ENCODE measurements at places on chromosomes 7 and 10.

GRCh38 chr10:33676606-33677339, 342.3 kb upstream of the NRP1 start:
- DNase-seq = no peak

DNA sequence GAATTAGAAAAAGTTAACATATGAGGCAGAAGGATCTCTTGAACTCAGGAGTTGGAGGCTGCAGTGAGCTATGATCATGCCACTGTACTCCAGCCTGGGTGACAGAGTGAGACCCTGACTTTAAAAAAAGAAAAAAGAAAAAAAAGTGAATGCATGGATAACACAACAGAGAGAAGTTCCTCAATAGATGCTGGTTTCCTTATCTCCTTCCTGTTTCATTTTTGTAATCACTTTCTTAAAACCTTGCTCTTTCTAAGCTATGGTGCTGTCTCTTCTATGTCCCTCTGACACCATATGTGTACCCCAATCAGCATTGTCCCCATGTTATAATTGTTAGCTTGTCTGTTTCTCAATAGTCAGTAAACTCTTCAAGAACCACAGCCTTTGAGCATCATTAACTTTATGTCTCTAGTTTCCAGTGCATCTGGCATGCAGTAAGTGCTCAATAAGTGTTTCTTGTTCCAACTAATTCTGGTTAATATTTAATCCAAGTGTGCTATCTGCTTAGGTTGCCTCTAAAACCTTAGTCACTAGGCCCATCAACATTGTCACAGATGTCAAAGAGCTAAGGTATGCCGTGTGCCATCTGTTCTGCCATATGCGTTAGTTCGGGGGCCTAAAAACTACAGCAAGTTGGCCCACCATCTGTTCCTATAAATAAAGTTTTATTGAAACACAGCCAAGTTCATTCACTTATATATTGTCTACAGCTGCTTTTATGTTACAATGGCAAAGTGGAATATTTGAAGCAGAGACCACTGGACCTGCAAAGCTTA, 36.2 kb downstream of the MPP7 start:
- DNase-seq = no peak

DNA sequence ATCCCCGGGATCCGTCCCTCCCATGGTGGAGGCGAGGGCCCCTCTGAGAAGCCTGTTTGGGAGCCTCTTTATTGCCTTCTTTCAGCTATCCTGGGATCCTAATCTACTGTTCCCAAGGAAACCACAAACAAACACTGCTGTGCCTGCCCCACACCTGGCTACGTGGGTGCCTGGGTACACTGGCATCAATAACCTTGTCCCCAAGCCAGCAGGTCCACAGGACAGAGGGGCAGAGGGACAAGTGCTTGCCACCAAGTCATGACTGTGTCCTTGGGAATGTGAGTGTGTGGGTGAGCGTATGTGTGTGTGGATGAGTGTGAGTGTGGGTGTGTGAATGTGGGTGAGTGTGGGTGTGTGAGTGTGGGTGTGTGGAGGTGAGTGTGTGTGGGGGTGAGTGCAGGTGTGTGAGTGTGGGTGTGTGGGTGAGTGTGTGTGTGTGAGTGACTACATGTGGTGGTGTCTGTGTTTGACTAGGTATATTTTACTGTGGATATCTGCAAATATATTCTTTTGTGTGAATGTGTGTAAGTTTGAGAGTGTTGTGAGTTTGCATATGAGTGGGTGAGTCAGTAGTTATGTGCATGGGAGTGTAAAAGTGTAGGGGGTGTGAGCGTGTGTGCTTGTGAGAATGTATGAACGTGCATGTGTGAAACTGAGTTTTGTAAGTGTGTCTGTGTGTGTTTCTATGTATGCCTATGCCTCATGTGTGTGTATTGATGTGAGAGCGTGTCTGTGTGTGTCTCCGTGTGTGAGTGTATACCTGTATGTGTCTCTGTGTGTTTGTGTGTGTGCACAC, 96.1 kb downstream of the TNS3 start:
- no peak for DNase-seq

GRCh38 chr10:131635564-131636015, 265.2 kb upstream of the PPP2R2D start:
- DNase-seq = no peak

DNA sequence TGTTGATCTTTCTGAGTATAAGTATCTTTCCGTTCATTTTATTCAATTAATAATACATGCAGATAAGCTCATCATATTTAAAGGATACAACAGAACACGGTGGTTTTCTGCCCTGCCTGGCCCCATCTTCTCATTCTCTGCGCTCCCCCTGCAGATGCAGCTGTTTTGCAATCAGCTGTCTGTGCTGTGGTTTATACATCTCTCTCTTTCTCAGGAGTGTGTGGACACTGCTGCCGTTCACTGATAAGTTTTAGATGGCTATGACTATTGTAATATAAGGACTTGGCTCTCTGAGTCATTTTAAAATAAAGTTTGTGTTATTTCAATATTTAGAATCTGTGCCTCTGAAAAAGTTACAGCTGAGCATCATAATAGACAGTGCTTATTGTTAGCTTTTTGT, 54.5 kb downstream of the CUL1 start:
- no peak for DNase-seq

- no peak for DNase-seq
Observed at GRCh38 chr10:114174695-114175188, 739 bp upstream of the CCDC186 start.

GRCh38 chr7:93202594-93203250, 23.5 kb downstream of the HEPACAM2 start:
- DNase-seq = no peak

DNA sequence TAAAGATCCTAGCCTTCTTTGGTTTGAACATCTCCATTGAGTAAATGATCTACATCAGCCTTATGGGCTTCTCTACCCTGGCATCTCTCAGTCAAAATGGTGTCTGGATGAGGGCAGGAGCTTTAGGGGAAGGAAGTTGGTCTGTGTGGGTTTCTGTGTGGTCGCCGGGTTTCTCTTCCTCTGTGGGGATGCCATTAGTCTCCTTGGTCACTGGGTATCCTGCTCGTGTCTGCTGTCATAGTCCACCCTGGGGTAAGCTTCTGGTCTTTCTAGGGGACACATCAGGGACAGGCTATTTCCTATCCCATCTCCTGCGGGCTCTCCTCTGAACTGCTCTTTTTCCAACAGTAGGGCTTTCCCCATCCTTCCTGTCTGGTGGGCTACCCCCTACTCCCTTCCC, 150.3 kb upstream of the NPY start:
- no peak for DNase-seq

DNA sequence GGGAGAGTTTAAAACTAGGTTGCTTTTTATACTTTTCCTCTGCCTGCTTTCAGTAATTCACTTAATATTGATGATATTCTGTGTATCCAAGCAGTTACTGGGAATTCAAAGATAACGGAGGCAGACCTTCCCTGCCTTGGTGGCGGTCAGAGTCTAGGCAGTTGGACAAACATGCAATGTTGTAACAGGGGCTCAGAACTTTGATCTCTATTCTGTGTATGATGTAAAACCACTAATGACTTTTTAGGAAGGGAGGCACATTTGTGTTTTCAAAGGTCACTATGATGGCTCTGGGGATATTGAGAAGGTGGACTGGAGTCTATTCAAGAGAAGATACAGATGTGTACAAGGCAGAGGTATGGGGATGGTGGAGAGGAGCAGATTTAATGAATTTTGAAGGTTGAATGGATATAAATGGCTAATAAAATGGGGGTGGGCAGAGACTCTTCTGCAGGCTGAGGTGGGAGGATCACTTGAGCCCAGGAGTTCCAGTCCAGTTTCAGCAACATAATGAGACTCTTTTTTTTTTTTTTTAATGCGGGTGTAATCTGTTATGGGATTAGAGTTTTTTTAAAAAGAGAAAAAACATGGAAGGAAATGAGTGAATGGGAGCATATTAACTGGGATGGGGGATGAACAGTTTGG, 5.7 kb upstream of the PON2 start:
- no peak for DNase-seq

- DNase-seq = no peak
Observed at GRCh38 chr7:124943472-124943871, 13.8 kb upstream of the POT1 start.

DNA sequence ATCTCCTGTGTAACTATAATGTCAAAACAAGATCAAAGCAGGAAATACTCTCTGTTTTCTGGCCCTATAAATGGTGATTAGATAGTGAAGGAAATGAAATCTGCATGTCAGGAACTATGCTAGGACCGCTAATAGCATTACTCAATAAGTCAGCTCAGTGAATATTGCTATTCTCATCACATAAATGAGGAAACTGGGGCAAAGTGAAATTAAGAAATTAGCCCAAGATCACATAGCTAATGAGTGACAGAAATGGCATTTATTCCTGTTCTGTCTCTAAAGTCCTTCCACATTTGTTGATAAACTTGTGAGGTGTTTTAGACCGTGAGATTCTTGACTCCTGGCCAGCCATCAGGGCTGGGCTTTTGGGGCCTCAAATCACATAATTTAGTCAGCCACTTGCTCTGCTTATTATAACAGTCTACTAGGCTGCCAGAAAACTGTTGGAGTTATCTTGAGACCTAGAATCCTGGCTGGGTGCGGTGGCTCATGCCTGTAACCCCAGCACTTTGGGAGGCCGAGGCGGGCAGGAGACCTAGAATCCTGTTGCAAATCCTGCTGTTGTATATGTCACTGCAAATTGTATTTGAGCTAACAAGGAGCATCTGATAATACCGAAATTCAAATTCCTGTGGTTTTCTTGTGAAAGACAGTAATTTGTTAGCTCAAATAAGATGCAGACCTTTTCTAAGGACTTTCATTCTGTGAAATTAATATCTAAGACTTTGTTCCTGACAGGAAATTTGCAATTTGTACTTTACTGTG, 66.5 kb upstream of the SHTN1 start:
- DNase-seq = no peak

- DNase-seq = no peak
Observed at GRCh38 chr7:100681491-100682227, 8.1 kb downstream of the GNB2 start.

DNA sequence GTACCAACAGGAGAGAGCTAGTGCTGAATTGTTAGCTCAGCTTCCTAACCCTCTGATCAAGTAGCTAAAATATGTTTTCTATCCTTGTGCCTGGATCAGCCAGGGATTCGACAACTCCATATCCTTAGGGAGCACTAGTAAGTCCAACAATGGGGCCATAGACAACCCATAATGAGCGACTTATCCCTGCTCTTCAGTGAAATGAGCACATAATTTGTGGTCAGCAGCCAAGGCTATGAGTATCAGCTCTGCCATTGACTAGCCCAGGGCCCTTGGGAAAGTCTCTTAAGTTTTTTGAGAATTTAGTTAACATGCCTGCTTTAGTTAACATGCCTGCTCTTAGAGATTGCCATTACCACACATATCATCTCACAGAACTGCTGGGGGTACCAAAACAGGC, 39.3 kb downstream of the COL1A2 start:
- no peak for DNase-seq

GRCh38 chr7:115229401-115230105, 307.7 kb downstream of the MDFIC start:
- DNase-seq = no peak

DNA sequence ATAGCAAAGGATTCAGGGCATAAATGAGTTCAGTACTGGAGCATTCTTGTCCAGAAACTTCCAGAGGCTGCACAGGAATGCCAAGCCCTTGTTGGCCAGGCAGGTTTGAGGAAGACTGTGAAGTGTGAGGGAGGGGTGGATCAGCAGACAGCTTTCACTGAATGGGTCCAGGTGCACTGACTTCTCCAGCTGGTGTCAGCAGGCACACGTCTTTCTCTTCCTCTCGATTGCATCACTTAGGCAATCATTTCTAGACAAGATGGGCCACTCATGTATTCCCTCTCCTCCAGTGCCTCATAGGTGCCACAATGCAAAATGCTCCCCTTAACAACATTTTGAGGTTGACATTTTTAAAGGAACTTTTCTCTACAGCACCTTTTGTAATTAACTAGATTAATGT, 15.6 kb upstream of the PLEKHS1 start:
- DNase-seq = no peak

GRCh38 chr7:107686816-107687387, 26.3 kb downstream of the SLC26A4 start:
- DNase-seq = no peak

DNA sequence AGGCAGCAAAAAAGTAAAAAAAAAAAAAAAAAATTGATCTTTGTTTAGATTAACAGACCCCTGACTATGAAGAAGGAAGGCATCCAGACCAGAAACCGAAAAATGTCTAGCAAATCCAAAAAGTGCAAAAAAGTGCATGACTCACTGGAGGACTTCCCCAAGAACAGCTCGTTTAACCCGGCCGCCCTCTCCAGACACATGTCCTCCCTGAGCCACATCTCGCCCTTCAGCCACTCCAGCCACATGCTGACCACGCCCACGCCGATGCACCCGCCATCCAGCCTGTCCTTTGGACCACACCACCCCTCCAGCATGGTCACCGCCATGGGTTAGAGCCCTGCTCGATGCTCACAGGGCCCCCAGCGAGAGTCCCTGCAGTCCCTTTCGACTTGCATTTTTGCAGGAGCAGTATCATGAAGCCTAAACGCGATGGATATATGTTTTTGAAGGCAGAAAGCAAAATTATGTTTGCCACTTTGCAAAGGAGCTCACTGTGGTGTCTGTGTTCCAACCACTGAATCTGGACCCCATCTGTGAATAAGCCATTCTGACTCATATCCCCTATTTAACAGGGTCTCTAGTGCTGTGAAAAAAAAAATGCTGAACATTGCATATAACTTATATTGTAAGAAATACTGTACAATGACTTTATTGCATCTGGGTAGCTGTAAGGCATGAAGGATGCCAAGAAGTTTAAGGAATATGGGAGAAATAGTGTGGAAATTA, 19.4 kb downstream of the GATA3 start:
- no peak for DNase-seq

DNA sequence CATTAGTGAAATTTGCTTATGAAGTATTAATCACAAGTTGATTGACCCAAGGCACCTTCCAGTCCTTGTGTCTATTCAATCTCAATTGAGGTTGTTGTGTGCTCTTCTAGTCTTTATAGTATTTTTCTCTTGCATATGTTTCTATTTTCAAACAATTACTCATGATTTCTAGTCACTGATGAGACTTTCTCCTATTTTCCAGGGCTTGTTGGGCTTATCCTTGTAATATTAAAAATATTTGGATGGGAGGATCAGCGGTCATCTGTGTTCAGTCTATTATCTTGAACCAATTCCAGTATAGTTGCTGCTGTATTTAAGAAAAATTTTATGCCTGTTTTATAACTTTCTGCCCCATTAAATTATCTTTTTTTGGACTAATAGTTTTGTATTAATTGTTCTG, 154.4 kb downstream of the PTEN start:
- DNase-seq = no peak

- DNase-seq = no peak
Observed at GRCh38 chr7:101162551-101163278, 2.7 kb downstream of the VGF start.

- no peak for DNase-seq
Observed at GRCh38 chr7:96521068-96521894, 188.4 kb downstream of the SEM1 start.

- no peak for DNase-seq
Observed at GRCh38 chr7:148380596-148381419, 209.8 kb upstream of the C7orf33 start.

GRCh38 chr10:129136074-129136473, 331.0 kb upstream of the MGMT start:
- DNase-seq = no peak

DNA sequence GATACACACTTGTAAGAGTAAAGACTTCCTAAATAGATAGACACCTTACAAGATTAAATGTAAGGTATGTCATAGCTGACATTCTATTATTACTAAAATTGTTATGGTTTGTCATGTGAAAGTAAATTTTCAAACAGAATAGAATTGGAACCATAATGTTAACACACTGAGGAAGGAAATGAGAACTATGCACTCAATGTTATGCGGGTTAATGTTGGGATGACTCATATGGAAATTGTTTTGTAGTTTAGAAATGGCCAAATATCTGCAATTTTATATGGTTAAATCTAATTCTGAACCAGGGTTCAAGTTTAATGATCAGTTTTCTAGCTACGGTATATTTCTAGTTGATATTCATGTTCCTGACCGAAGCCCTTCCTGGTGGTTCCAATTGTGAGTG, 214.2 kb upstream of the ADO start:
- no peak for DNase-seq
